Foreskin melanocyte (primary cell): ENCODE measurements at places on chromosomes 1 and 21.

DNA sequence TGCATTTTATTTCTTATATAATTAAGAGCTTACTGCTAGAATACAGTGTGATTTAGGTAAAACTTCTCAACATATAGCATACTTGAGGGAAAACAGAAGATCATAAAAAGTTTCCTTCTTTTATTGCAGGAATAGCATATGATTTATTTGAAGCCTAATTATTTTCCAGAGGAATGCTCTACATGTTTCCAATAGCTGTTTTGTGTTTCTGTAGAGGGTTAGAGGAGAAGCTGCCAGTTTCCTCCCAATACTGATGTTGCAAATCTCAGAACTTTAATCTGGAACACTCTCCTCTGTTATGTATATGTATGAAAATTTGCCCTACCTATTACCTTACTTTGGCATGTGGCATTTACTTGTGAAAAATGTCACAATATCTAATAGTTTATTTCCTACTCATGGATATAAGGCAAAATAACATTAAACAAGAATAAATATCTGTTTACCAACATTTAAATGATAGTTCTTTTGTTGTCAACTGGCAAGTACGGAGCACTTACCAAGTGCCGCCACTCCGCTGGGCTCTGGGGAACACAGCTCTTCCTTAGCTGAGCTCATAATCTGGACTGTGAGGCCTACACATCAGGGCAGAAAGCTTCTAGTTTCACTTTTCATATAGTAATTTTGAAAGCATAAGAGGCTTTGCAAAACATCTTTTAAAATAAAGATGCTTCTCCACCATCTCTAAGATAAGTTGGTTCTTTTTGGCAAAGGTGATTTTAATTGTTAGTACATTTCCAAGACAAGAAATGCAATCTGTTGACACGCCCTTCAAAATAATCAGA lies 239.8 kb upstream of the C1orf105 start:
- peak; percentile 14 for DNase-seq

- DNase-seq: no peak
Observed at GRCh38 chr1:25001125-25001915, 71.2 kb upstream of the RUNX3 start.

DNA sequence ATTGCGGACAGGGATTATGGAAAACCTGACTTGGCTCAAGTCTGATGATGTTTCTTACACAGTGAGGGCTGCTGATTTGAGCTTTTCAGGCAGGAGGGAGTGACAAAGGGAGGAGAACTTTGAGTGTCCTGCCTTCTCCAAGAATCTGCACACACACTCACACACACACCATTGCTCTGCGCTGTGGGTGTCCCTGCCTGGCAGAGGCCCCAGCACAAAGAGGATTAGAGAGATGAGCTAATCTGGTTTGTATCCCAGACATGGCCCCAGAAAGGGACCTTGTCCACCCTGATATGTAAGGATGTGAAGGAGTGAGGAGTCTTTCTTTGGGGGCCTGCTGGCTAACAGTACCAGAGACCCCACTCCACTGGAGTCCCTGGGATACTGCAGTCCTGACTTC lies 5.9 kb upstream of the WNT2B start:
- DNase-seq: no peak

DNA sequence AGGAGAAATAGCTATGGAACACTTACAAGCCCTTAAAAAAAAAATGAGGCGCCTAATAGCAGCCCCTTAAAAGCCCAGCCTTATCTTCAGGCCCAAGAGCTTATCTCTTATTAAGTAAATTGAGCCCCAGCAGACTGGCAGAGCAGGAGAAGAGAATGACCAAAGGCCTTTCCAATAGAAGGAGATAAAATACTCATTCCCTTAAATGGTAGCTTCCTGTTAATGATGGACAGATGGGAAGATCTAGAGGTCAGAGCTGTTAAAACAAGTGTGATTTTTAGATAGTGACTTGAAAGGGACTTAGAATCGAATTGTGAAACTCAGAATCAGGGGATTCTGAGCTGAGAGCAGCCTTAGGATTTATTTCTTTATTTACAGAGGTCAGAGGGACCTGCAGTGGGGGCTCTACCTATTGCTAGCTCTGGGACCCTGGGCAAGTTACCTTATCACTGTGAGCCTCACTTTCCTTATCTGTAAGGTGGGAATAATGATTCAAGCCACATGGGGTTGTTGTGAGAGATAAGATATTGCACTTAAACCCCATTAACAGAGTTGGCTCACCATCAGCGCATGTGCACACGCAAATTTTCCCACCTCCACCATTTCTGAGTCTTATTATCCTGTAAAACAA lies 101.3 kb upstream of the C8B start:
- DNase-seq: no peak

DNA sequence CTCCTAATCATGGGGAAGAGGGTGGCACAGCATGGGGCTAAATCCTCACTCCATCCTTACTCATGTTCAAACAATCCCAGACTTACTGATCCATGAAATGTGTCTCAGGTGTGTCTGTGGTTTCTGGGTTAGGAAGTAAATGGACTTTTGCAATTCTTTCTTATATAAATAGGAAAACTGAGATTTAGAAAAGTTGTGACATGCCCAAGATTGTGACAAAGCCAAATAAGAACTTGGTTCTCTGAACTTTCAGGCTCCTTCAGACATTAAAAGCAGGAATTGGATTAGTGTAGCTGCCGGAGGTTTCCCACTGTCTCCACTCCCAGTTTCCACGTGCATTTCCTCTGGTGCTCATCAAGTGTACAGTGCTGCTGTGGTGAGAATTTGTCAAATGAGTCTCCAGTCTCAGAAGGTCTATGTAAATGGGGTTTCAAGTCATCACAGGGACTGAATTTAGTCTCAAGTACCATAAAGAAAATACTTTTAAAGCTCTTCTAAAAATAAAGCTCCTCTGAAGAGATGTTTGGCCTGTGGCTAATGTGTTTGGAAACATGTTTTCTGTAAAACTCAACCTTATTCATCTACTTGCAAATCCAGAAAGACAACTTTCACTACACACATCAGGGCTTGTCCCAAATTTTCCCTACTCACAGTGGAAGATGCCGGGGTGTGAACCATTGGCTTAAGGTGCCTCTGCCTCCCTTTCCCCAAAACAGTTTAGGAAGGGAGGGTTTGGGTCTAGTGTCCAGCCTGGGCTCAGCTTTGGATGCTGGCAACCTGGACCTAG lies 115.2 kb downstream of the NGF start:
- DNase-seq: no peak

GRCh38 chr1:168848051-168848450 lies 119.0 kb upstream of the DPT start:
- DNase-seq: no peak

DNA sequence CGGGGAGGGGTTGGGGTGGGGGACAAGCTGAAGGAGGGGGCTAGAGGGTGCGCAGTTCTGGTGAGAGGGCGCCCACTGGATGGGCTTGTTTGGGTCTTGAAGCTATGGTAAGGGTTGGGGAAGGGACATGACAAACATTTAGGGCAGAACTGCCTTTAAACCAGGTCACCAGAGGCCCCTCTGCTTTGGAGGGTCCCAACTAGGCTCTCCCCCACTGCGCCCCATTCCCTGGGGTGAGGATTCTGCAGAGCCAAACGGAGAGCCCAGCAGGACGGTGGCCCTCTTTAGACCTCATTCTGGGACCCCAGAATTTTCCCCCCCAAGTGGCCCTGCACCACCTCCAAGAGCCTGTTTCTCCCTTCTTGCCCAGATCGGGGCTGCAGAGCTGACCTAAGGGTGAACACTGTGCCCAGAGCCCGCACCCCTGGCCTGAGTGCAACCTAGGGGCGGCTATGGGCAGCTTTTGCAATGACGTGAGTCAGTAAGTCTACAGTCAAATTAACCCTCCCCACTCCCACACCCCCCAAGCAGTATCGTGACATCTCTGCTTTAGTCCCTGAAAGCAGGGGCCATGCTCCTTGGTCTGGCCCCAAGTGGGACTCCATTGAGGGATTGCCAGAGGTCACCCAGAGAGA lies 593.8 kb downstream of the MATN1 start:
- no peak for DNase-seq

GRCh38 chr1:167373398-167373797 lies 144.9 kb downstream of the CD247 start:
- no peak for DNase-seq
